ENCODE measurements at places on chromosomes 5 and 9. TPM values are rescaled to one million over a fixed set of nuclear protein-coding genes. Genes with fewer than 3 reads are reported as not detected.

DNA sequence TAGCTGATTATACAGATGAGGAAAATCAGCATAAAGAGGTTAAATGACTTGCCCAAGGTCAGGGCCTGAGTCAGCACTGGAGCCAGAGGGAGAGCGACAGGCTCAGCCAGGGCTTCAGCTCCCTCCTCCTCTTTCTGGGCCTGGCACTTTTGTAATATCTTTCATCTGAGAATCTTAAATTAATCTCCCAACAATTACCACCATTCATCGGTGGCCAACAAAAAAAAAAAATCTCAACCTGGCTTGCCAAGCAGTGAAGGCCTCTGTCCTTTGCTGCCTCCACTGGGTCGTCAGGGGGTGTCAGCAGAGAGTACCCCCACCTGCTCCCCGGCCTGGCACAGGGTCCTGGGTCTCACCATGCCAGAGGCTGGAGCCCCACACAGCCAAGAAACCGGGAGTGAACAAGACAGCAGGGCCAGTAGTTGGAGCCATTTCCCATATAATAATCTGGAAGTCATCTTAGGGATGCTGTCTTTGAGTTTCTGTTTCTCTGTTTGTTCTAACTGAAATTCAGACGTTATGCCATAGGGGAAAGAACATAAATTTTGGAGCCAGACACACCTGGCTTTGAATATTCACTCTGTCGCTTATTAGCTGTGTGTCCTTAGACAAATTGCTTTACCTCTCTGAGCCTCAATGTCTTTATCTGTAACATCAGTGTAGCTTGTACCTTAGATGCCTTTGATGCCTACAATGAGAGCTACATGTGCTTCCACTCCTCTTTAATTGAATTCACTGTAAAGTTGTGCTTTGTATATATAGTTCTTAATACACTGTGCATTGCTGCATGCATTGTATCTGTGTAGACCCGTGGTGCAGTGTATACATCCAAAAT is 299.9 kb upstream of the MSX2 start:
- no peaks in the 10 kb centered on the region for H3K27me3 ChIP-seq
- H3K36me3 ChIP-seq = no peaks in the 10 kb centered on the region
- no peaks in the 10 kb centered on the region for H3K4me1 ChIP-seq
- H3K4me3 ChIP-seq = no peak overlapping the region

- H3K4me1 ChIP-seq = no peaks in the 10 kb centered on the region
- H3K4me3 ChIP-seq = no peak within 1 kb of the TSS
- no peak within 1 kb of the TSS for H3K27ac ChIP-seq
- H3K27me3 ChIP-seq = peaks cover 7% of the 10 kb centered on the region
These were observed at the start of gene PCDHGA9 for GRCh38 chr5:141402553-141403243. TSS of gene PCDHGA9 (plus strand) at chr5:141402778. CDS start at chr5:141402953, 175 bp downstream.

DNA sequence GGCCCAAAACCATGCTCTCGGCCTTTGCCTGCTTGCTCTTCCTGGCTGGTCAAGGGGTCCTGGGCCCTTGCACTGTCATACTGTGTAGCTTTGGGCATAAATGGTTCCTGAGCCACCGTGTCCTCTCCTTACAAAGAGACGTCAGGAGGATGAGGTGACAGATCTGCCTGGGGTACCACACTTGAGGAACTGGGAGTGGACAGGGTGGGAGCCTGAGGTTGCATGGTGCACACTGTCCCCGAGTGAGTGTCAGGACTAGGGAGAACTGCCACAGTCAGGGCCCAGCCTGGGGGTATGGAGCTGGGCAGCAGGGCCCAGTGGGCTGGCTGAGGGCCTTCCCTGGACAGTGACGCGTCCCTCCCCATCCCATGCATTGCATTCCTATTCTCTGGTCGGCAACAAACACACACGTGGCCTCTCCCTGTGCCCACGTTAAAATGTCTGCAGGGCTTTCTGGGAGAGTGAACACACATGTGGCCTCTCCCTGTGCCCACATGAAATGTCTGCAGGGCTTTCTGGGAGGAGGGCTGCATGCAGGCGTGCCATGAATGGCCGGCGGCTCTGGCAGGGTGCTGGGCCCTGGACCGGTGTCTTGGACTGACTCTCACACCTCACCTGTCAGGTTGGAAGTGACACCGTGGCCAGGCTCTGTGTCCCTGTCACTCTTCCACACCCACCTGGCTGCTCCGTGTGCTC is 122.1 kb upstream of the COL5A1 start:
- no peak for DNase-seq
- no peaks in the 10 kb centered on the region for H3K4me1 ChIP-seq
- H3K36me3 ChIP-seq = no peaks in the 10 kb centered on the region
- H3K27ac ChIP-seq = no peak overlapping the region
- H3K27me3 ChIP-seq = no peaks in the 10 kb centered on the region
- no peak overlapping the region for H3K4me3 ChIP-seq

Gene TMEM215
- total RNA-seq = not detected

Gene TEX48
- total RNA-seq = not detected

- no peaks in the 10 kb centered on the region for H3K27me3 ChIP-seq
- no peak for DNase-seq
- no peaks in the 10 kb centered on the region for H3K4me1 ChIP-seq
- H3K4me3 ChIP-seq = no peak overlapping the region
- H3K36me3 ChIP-seq = no peaks in the 10 kb centered on the region
These were observed 170.2 kb downstream of the GAPVD1 start for GRCh38 chr9:125431741-125432271.

Gene ZFP37
- 0.41 TPM for total RNA-seq

All from naive thymus-derived CD4-positive, alpha-beta T cell (primary cell).